ENCODE measurements at places on chromosomes 12 and 14.
A peak's percentile ranks its signal among the peaks of the same experiment; 100 is the strongest.

- no peak for DNase-seq
Observed at GRCh38 chr12:121299662-121300061, 3.2 kb upstream of the CAMKK2 start.

- DNase-seq: peak; percentile 6
Observed at GRCh38 chr12:107593713-107594381, 91.8 kb upstream of the PWP1 start.

GRCh38 chr12:110015132-110015531, 15.9 kb downstream of the ANKRD13A start:
- DNase-seq: no peak

DNA sequence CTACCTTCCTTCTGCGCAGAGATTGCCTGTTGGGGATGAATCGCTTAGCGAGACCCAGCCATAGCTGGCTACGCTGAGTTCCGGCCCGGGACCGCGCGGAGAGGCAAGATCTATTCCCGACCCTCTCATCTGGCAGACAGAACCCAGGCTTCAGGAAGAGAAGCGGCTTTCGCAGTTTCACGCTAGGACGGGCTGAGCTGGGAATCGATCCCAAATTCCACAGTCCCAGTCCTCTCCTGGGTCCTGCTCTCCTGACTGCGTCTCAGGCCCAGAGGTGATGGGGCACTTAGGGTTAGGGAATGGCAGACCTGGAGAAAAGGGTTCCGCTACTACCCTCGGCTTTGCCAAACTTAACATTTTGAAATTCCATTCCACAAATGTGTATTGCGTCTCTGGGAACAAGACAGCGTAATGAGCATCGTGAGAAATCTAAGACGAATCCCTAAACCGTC, 2.8 kb downstream of the PTPN21 start:
- peak; percentile 27 for DNase-seq

- DNase-seq: no peak
Observed at GRCh38 chr12:29983851-29984250, 200.1 kb upstream of the TMTC1 start.

- DNase-seq: no peak
Observed at GRCh38 chr12:23025372-23026016, 400.5 kb downstream of the ETNK1 start.

DNA sequence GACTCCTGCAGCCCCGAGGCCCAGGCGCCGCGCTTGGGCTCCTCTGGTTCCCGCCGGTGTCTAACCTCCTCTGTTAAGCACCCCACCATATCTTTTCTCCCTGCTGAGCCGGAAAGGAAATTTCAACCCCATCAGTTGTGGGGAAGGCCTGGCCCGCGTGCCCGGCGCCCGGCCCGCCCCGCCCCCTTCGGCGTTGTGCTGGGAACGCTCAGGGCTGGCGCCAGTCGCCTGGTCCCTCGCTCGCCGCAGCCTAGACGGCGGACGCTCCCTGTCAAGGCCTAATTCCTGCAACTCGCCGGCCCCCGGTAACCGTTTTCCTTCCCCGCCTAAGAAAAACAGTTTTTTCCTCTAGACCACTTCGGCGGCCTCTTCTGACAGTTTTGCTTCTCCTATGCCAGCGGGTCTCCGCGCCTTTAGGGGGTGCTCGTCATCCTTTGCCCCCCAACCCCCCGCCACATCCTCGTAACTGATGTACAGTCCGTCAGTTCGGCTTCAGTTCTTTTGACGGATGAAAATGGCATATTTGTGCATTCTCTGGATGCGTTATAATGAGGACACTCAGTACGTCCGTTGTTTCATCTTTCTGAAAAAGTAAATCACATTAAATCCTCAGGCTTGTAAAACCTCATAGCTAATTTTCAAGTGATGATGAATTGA, 506 bp upstream of the NAP1L1 start:
- DNase-seq: peak; percentile 66

- peak; percentile 18 for DNase-seq
Observed at GRCh38 chr14:69423279-69423678, 24.8 kb downstream of the SLC39A9 start.

DNA sequence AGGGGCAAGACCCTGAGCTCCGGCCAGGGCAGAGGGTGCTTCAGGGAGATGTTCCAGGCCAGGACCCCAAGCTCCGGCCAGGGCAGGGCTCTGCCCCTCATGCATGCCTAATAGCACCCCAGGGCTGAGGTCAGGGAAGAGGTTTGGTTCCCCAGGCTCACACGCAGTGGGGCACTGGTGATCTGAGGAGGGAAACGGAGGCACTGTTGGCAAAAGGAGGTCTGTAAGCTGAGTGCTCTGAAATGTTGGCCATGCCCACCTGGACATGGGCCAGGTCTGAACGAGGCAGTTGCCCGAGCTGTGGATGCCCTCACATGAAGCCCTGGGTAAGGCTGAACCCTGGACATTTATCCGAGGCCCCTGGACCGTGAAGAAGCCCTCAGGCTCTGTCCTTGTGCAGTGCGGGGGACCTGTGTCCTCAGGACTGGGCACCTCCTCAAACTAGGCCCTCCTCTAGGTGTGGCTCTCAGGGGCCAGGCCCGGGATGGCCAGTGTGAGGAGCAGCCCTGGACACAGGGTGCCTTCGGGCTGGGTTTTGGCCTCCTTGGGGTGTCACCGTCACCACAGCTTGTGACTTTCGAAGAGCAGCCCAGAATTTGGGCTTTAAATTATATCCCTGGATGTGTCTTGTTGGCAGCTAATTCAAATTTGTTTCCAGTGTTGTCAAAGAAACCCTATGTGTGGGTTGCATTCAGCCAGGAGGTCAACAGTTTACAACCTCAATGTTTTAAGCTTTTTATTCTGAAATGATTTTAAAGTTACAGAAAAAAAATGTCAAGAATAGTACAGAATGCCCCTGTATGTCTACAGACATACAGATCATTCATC, 66.8 kb downstream of the ADGRD1 start:
- DNase-seq: no peak

- no peak for DNase-seq
Observed at GRCh38 chr12:127286281-127286680, 980.7 kb upstream of the TMEM132C start.

- DNase-seq: peak; percentile 83
Observed at GRCh38 chr12:86660488-86661147, 404.4 kb upstream of the MGAT4C start.

DNA sequence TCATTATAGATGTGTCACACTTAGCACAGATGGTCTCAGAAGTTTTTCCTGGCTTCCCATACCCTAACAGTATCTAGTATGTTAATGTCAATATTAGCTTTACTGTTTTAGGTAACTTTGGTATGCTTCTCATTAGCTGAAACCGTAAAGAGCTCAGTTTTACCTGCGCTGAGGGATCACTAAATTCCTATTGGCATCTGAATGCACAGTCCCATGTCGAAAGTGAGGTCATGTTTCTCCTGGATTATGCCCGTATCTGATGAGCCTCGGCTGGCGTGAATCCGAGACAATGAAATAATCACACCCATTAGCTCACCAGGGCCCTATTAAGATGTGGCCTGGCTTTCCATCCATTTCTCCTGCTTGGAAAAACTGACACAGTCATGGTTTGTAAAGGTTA, 418.2 kb downstream of the ZFP36L1 start:
- no peak for DNase-seq

GRCh38 chr14:98252820-98253219, 1019.2 kb downstream of the BCL11B start:
- DNase-seq: no peak

DNA sequence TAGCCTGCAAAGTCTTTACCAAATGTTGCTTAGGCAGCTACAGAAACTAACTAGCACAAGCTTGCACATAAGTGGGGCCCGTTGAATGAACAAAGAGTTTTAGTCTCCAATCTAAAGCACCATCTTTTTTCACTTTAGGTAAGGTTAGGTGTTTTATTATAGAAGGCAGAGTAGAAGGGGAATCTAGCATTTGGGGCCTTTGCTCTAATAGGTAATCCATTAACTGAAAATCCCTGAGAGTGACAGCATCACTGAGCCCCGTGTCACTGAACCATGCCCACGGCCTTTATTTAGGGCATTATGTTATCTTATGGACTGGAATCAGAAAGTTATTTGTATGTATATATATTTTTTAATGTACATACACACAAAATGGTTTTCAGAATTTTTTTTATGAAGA, 25.1 kb downstream of the CPNE8 start:
- no peak for DNase-seq

- no peak for DNase-seq
Observed at GRCh38 chr12:7756993-7757392, 8.0 kb upstream of the NANOGNB start.

DNA sequence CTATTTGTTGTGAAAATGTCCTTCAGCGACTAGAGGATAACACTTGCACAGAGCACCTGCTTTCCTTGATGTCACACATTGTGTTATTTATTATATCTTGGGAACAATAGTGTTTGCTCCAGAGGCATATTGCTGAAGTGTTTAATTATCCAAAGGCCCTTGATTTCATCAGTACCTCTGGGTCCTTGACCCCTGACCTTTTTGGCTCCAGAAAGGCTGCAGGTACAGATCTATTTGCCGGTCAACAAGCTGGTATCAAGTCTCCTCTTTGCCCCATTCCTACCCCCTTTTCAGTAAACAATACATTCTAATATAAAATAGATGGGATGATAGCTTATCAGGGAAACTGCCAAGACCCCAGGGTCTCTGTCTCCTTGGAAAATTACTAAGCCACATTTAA, 206.8 kb downstream of the DACT1 start:
- DNase-seq: no peak

- peak; percentile 32 for DNase-seq
Observed at GRCh38 chr12:24903329-24904088, 45.4 kb downstream of the BCAT1 start.

DNA sequence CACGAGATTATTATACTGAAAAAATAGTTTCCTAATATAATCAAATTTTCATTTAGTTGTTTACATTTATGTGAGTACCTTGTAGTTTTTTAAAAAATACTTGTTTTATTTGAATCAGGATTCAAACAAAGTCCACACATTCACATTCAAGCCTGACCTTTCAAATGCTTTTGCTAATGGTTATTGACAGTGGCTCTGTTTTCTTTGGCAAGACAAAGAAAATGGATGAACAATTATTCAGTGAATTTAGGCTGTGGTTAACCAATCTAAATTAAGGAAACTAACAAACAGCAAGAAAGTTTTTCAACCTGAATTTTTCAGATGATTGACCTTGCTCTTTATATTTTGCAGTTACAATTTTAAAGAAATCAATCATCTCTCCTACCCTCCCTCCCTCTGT, 9.7 kb downstream of the SLC4A8 start:
- DNase-seq: peak; percentile 17

- peak; percentile 86 for DNase-seq
Observed at GRCh38 chr14:100486025-100486828, 101.0 kb downstream of the BEGAIN start.

GRCh38 chr12:76064904-76065303, 19.6 kb downstream of the NAP1L1 start:
- no peak for DNase-seq

DNA sequence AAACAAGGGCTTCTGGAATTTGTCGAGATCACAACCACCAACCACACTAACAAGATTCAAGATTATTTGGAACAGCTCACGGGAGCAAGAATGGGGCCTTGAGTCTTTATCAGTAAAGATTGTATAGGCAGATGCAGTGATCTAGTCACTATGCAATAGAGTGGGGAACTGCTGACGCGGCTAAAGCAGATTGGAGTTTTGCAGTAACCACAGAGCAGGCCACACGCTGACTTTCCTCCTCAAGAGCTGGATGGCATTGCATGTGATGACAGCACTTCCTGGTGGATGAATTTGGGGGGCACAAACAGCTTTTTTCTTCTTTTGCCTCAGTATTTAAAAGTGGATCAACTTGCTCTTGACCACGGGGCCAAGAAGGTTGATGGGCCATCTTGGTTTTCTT, 46.0 kb downstream of the KCNK13 start:
- no peak for DNase-seq

DNA sequence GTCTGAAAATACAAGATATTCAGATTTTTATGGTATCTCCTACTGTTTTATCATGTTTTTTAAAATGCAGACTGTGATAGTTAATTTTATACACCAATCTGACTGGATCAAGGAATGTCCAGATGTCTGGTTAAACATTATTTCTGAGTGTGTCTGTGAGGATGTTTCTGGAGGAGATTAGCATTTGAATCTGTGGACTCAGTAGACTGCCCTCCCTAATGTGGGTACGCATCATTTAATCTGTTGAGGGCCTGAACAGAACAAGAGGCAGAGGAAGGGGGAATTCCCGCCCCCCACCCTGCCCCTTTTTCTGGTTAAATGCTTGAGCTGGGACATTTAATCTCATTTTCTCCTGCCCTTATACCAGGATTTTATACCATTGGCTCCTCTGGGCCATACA, 72.1 kb downstream of the AVPR1A start:
- DNase-seq: no peak

DNA sequence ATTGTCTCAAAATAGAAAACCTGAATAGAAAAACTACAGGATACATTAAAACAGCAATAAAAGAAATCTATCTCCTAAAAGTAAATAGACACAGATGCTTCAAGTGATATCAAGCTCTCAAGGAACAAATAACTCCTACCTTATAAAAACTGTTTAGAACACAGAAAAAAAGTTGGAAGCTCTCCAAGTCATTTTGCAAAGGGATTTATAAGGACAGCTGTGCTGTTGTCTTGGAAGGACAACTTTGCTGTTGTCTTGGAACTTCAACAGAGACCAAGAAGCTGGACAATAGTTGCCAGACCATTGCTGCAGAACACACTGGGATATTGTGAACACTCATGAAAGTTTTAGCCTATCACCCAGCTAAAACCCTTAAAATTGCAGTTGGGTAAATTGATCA, 780.7 kb downstream of the FLRT2 start:
- DNase-seq: no peak

- no peak for DNase-seq
Observed at GRCh38 chr12:130203151-130203550, 40.9 kb downstream of the FZD10 start.

- no peak for DNase-seq
Observed at GRCh38 chr12:32893043-32893442, 3.5 kb downstream of the PKP2 start.

DNA sequence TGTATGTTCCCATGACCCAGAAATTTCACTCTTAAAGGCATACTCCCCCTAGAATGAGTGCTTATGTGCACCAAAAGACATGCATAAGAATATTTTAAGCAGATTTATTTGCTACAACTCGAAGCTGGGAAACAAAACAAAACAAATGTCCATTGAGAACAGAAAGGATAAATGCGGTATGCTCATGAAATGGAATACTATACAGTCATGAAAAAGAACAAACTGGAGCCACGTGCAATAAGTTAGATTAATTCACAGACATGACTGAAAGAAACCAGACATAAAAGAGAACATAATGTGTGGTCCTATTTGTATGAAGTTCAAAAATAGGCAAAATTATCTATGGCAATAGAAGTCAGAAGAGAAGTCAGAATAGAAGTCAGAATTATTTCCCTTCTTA, 69.9 kb downstream of the TBX3 start:
- no peak for DNase-seq

GRCh38 chr14:99143793-99144192, 128.2 kb downstream of the BCL11B start:
- no peak for DNase-seq

DNA sequence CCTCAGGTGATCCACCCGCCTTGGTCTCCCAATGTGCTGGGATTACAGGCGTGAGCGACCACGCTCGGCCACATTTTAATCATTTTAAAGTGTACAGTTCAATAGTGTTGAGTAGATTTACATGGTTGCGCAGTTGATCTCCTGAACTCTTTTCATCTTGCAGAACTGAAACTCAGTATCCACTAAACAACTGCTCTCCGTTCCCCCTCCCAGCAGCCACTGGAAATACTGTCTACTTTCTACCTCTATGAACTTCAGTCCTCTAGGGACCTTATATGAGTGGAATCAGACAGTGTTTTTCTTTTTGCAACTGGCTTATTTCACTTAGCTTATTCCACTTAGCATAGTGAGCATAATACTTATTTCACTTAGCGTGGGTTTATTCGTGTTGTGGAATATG, 53.7 kb downstream of the KCTD10 start:
- DNase-seq: no peak

- no peak for DNase-seq
Observed at GRCh38 chr12:76462668-76463224, 96.8 kb downstream of the OSBPL8 start.
